ENCODE measurements at places on chromosomes 1 and 21.

- no peaks in the 10 kb centered on the region for H3K4me1 ChIP-seq
- H3K27ac ChIP-seq, result no peak overlapping the region
- DNase-seq, result no peak
- no peak overlapping the region for H3K4me3 ChIP-seq
- H3K36me3 ChIP-seq, result no peaks in the 10 kb centered on the region
Observed at GRCh38 chr1:221648201-221648600, 93.7 kb downstream of the DUSP10 start.

GRCh38 chr1:45297666-45298356 lies 28.9 kb upstream of the HPDL start:
- DNase-seq, result no peak
- H3K27ac ChIP-seq, result no peak overlapping the region
- no peak overlapping the region for H3K4me3 ChIP-seq
- no peaks in the 10 kb centered on the region for H3K36me3 ChIP-seq
- H3K27me3 ChIP-seq, result no peaks in the 10 kb centered on the region
- no peaks in the 10 kb centered on the region for H3K4me1 ChIP-seq

DNA sequence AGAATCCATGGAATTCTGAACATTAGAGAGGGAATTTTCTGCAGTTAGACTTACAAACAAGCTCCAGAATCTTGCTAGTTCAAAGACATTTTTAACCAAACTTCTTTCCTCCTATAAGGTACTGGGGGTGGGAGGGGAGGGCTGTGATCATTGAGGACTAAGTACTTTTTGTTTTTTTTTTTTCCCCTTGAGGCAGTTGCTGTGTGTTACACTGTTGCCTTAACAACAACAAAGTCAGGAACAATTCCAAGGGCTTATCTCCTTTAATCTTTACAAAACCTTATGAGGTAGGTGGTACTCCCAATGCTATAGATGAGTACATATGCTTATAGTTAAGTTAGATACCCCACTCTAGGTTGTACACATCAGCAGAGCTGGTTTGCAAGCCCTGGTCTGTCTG lies 62.9 kb downstream of the PPP1R12B start:
- no peaks in the 10 kb centered on the region for H3K27me3 ChIP-seq
- no peak for DNase-seq
- H3K4me1 ChIP-seq, result peaks cover 63% of the 10 kb centered on the region
- no peaks in the 10 kb centered on the region for H3K36me3 ChIP-seq

DNA sequence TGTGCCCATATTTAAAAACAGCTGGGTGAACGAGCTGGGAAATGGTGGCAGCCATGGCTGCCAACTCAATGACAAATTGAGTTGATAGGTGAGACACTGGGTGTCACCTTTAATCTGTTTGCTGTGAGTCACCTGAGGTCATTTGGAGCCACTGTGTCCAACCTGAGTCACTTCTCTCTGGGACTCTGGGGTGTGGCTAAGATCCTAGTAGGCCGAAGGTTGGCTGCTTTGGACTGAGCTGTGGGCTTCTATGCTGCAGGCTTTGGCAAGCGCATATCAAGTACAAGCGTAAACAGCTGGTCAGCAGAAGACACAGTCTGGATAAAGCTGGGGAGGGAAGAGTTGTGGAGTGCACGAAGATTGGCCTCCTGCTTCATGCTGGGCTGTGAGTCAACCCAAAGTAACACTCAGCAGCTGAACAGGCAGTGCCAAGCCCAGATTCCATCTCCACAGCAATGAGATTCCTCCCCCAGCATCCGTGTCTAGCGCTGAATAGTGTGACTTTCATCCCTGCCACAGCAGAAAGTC lies 24.0 kb downstream of the TEX35 start:
- peak overlapping the region; percentile 70 for H3K27ac ChIP-seq
- H3K27me3 ChIP-seq, result no peaks in the 10 kb centered on the region
- no peaks in the 10 kb centered on the region for H3K36me3 ChIP-seq
- no peak overlapping the region for H3K4me3 ChIP-seq

GRCh38 chr1:22861764-22862440 lies 110.8 kb downstream of the LACTBL1 start:
- no peak overlapping the region for H3K4me3 ChIP-seq
- no peaks in the 10 kb centered on the region for H3K27me3 ChIP-seq
- no peak for DNase-seq
- no peaks in the 10 kb centered on the region for H3K36me3 ChIP-seq
- H3K27ac ChIP-seq, result no peak overlapping the region
- H3K4me1 ChIP-seq, result no peaks in the 10 kb centered on the region

GRCh38 chr1:207968521-207969009 lies 57.6 kb upstream of the CD34 start:
- no peaks in the 10 kb centered on the region for H3K27me3 ChIP-seq
- no peak for DNase-seq
- H3K36me3 ChIP-seq, result no peaks in the 10 kb centered on the region
- H3K4me3 ChIP-seq, result no peak overlapping the region
- no peak overlapping the region for H3K27ac ChIP-seq

GRCh38 chr1:208111646-208112190 lies 132.5 kb downstream of the PLXNA2 start:
- no peak overlapping the region for H3K4me3 ChIP-seq
- H3K27me3 ChIP-seq, result no peaks in the 10 kb centered on the region
- H3K36me3 ChIP-seq, result no peaks in the 10 kb centered on the region
- H3K27ac ChIP-seq, result no peak overlapping the region
- peaks cover 49% of the 10 kb centered on the region for H3K4me1 ChIP-seq

DNA sequence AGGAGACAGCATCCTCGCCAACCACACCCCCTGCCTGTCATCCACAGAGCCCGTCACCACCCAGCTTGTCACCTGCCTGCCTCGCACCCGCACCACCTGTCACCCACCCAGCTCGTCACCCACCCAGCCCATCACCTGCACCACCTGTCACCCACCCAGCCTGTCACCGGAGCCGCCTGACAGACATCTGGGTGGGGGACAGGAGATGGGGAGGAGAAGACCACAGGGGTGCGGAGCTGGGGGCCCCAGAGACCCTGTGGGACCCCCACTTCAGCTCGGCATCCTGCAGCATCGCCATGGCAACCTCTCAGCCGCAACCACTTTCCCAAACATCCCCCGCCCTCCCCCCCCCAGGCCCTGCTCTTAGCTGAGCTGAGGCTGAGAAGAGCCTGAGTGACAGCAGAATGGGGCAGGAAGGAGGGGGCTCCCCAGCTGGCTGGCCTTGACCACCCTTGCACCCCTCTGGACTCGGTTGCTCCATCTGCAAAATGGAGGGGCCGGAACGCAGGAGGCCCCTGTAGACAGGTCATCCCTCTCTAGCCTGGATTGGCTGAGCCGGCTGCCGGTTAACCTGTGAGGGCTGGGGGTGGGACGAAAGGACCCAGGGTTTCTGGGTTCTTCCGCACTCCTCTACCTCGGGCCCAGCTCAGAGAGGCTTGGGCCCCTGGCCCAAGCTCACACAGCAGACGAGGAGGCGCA lies 11.6 kb downstream of the AHDC1 start:
- H3K36me3 ChIP-seq, result no peaks in the 10 kb centered on the region
- H3K4me3 ChIP-seq, result no peak overlapping the region
- peak overlapping the region; percentile 100 for H3K27ac ChIP-seq
- H3K27me3 ChIP-seq, result no peaks in the 10 kb centered on the region
- DNase-seq, result no peak
- peaks cover 96% of the 10 kb centered on the region for H3K4me1 ChIP-seq

GRCh38 chr1:80202118-80202517 lies 1195.6 kb upstream of the ADGRL4 start:
- DNase-seq, result no peak
- H3K4me3 ChIP-seq, result no peak overlapping the region
- no peaks in the 10 kb centered on the region for H3K27me3 ChIP-seq
- no peaks in the 10 kb centered on the region for H3K4me1 ChIP-seq
- no peak overlapping the region for H3K27ac ChIP-seq

DNA sequence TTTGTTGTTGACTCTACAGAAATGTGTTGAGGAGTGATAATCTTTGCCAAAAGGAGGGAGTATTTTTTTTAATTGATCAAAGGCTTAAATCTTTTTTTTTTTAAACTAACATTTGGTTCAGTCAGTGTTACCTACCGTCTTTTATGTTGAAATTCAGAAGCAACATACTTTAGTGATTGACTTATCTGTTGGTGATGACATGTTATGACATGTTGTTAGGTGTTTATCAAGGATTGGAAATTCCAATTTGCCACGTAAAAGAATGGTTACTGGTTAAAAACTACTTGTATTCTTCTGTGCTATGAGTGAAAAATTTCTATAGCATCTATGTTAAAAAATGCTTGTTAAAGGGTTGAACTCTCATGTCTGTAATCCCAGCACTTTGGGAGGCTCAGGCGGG lies 61.2 kb downstream of the DNM3 start:
- H3K4me1 ChIP-seq, result no peaks in the 10 kb centered on the region
- no peaks in the 10 kb centered on the region for H3K27me3 ChIP-seq
- H3K27ac ChIP-seq, result no peak overlapping the region
- H3K4me3 ChIP-seq, result no peak overlapping the region
- no peak for DNase-seq
- H3K36me3 ChIP-seq, result no peaks in the 10 kb centered on the region

GRCh38 chr1:34290831-34291230 lies 114.1 kb downstream of the C1orf94 start:
- no peaks in the 10 kb centered on the region for H3K4me1 ChIP-seq
- no peak overlapping the region for H3K27ac ChIP-seq
- H3K36me3 ChIP-seq, result no peaks in the 10 kb centered on the region
- H3K27me3 ChIP-seq, result no peaks in the 10 kb centered on the region
- H3K4me3 ChIP-seq, result no peak overlapping the region

DNA sequence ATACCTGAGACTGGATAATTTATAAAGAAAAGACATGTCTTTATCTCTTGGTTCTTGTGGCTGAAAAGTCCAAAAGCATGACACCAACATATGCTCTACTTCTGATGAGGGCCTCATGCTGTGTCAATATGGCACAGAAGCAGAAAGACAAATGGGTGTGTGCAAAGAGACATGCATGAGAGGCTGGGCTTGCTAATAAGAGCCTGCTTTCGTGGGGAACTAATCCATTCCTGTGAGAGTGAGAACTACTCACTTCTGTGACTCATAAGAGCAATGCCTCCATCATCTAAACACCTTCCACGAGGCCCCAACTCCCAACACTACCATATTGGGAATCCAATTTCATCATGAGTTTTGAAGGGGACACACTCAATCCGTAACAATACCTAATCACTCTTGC lies 340.0 kb upstream of the DUSP10 start:
- H3K4me1 ChIP-seq, result no peaks in the 10 kb centered on the region
- H3K27ac ChIP-seq, result no peak overlapping the region
- no peaks in the 10 kb centered on the region for H3K27me3 ChIP-seq
- no peak overlapping the region for H3K4me3 ChIP-seq
- no peaks in the 10 kb centered on the region for H3K36me3 ChIP-seq

DNA sequence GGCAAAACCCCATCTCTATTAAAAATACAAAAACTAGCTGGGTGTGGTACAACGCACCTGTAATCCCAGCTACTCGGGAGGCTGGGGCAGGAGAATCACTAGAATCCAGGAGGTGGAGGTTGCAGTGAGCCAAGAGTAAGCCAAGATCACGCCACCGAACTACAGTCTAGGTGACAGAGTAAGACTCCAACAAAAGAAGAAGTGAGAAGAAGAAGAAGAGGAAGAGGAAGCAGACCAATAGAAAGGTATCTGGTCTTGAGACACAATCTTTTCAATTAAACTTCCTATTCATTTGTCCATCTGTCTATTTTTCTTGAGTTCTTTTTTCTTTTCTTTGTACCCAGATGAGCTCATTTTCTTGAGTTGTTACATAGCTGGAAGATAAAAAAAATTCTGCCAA lies 55.7 kb upstream of the ACADM start:
- no peak for DNase-seq
- H3K4me1 ChIP-seq, result no peaks in the 10 kb centered on the region

GRCh38 chr1:182650678-182651338 lies 33.6 kb downstream of the RGS8 start:
- no peak for DNase-seq
- H3K36me3 ChIP-seq, result no peaks in the 10 kb centered on the region
- H3K4me3 ChIP-seq, result no peak overlapping the region
- H3K27ac ChIP-seq, result no peak overlapping the region
- H3K4me1 ChIP-seq, result no peaks in the 10 kb centered on the region

DNA sequence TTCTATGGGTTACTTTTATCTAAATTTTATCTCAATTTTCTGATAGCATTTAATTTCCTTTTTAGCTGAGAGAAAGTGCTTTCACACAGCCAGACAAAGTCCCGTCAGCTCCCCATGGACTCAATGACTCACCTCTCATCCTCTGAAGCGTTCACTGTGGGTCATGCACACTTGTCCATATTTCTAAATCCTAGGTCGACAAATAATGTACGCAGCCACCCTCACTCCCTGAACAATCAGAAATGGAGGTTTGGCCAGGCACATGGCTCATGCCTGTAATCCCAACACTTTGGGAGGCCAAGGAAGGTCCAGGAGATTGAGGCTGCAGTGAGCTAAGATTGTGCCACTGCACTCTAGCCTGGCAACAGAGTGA lies 42.4 kb upstream of the COA6 start:
- no peaks in the 10 kb centered on the region for H3K4me1 ChIP-seq
- no peak overlapping the region for H3K27ac ChIP-seq
- no peak for DNase-seq
- no peaks in the 10 kb centered on the region for H3K27me3 ChIP-seq
- H3K36me3 ChIP-seq, result no peaks in the 10 kb centered on the region

DNA sequence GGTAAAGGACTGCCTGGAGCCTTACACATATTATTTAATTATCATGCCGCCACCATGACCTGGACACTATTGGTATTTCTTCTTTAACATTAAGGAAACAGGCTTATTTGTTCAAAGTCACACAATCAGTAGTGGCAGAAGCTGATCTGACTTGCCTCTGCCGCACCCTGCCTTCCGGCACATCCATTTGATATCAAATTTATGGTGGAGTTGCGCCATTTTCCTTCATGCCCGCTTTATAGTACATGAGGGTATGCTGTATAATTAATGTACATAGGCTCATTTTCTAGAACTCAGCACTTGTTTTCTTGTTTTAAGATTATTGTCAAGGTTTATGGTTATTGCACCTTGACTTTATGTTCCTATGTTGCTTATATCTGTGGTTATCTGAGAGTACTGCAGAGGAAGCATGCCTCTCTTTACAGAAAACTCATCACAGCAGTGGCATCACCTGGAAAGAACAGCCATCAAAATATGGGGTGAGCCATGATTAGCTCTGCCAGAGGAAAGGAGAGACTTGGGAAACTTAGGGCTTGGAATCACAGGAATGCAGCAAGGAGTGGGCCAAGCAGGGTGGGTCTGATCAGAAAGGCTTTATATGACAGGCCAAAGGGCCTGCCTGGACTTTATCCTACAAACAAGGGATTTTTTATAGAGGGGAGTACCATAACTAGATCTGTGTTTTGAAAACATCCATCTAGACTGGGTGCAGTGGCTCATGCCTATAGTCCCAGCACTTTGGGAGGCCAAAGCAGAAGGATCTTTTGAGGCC lies 72.2 kb upstream of the GJB5 start:
- no peaks in the 10 kb centered on the region for H3K27me3 ChIP-seq
- no peak overlapping the region for H3K27ac ChIP-seq
- H3K36me3 ChIP-seq, result no peaks in the 10 kb centered on the region
- no peak for DNase-seq
- no peak overlapping the region for H3K4me3 ChIP-seq
- H3K4me1 ChIP-seq, result no peaks in the 10 kb centered on the region

GRCh38 chr1:36006941-36007500 lies 76.1 kb downstream of the AGO3 start:
- H3K4me3 ChIP-seq, result no peak overlapping the region
- no peak overlapping the region for H3K27ac ChIP-seq
- H3K4me1 ChIP-seq, result no peaks in the 10 kb centered on the region
- peaks cover 40% of the 10 kb centered on the region for H3K36me3 ChIP-seq

GRCh38 chr1:15957221-15958095 lies 18.4 kb downstream of the ZBTB17 start:
- no peaks in the 10 kb centered on the region for H3K36me3 ChIP-seq
- no peak for DNase-seq
- no peak overlapping the region for H3K27ac ChIP-seq
- no peaks in the 10 kb centered on the region for H3K27me3 ChIP-seq
- no peak overlapping the region for H3K4me3 ChIP-seq
- H3K4me1 ChIP-seq, result peaks cover 38% of the 10 kb centered on the region

Data from gastrocnemius medialis (tissue), 4 donors.